Skin of body (tissue), 3 donors: ENCODE measurements at places on chromosomes 11 and 22.

DNA sequence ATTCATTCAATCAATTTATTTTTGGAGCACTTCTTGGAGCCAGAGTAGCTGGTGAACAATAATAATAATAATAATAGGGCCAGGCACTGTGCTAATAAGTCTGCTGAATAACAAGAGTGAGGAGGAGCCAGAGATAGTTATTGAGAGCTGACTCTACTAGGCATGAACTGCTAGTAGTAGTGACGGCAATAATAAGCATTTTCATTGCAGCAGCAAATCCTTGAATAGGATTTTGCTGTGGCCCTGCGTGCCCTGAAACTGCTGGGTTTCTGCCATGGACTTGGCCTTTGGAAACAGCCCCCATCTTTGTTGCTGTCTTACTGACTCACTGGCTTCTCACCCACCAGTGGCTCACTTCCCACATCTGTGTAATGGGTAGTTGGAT lies 545.9 kb downstream of the MIAT start:
- DNase-seq: no peak

GRCh38 chr11:64207256-64208085 lies 950 bp downstream of the FERMT3 start:
- DNase-seq: peak; percentile 64

DNA sequence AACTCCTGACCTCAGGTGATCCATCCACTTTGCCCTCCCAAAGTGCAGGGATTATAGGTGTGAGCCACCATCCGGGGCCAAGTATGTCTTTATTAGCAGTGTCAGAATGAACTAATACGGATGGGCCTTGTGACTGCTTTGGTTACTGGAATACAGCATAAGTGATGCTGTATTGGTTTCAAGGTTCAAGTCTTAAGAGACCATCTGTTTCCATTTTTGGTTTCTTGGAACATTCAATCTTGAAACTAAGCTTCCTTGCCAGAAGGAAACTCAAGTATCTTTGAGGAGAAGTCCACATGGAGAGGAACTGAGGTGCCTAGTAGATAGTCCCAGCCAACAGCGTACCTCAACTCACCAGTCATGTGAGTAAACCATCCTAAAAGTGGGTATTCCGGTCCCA lies 58.8 kb downstream of the APOL3 start:
- DNase-seq: no peak

DNA sequence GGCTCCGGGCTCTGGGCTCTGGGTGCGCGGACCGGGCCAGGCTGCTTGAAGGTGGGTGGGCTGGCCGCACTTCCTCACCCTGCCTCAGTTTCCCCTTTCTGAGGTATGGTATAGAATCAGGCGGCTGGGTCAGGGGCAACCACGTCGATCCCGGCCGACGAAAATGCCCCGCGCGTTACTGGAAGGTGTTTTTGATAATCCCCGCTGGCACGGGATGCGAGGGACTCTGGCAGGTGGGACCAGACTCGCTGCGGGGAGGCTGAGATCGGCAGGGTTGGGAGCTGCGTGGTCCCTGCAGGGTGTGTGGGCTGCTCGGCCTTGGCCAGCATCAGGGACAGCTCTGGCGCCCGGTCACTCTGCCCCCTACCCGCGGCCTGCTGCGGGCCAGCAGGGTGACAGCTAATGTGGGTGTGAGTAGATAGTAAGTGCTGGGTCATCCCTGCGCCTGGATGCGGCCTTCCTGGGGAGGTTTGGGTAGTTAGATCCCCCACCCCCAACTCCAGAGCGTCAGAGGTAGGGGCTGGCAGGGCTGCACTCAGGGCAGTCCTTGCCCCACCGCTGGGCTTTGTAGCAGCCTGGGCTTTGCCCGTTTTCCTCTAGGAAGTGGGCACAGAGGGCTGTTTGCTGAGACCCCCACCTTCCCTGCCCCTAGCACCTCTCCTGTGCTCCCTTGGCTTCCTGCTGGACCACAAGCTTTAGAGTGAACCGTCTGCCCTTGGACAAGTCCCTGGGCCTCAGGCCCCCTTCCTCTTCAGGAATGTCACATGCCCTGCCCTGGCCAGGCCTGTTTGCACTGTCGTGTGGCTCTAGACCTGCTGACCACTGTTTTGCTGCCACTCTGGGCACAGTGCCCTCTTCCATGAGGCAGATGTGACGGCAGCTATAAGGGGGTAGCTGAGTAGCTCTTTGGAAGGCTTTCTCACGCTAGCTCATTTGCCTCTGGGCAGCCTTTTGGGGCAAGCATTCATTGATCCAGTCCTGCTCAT lies 579 bp downstream of the TANGO2 start:
- DNase-seq: no peak

DNA sequence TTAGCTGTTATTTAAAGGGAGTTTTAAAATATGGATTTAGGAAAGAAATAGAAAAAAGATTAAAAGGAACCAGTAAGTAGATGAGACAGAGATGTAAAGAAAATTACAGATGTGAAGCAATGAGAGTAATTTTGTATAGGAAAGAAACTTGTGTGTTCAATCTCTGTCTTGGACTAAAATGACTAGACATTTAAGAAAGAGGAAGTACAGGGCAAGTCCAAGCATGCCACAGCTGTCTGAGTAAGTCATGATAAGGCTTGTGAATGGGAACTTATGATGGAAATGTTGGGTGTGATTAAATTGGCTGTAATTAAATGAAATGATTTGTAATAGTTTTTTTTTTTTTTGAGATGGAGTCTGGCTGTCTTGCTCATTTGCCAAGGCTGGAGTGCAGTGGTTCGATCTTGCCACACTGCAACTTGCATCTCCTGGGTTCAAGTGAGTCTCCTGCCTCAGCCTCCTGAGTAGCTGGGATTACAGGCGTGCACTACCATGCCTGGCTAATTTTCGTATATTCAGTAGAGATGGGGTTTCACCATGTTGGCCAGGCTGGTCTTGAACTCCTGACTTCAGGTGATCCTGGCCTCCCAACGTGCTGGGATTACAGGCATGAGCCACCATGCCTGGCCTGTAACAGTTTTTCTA lies 5.9 kb upstream of the ACY3 start:
- no peak for DNase-seq

- no peak for DNase-seq
These were observed 761 bp upstream of the TMEM25 start for GRCh38 chr11:118530180-118530682.

- DNase-seq: no peak
These were observed 4.2 kb downstream of the LMO1 start for GRCh38 chr11:8259306-8259959.

DNA sequence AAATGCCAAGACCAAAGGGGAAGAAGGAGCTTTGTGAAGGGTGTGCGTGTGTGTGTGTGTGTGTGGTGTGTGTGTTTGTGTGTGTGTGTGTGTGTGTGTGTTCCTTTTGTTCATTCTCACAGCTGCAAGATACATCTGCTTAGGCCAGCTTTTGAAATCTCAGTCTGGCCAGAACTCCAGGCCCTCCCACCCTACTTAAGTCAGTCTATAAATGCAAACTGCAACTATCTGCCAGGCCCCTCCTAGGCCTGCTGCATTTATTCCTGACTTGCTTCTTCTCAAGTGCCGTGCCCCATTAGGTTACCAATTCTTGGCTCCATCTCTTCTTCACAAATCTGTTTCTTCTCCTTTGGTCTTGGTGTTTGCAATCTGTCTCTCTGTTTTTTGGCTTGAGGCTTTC lies 21.6 kb upstream of the RIC3 start:
- no peak for DNase-seq

DNA sequence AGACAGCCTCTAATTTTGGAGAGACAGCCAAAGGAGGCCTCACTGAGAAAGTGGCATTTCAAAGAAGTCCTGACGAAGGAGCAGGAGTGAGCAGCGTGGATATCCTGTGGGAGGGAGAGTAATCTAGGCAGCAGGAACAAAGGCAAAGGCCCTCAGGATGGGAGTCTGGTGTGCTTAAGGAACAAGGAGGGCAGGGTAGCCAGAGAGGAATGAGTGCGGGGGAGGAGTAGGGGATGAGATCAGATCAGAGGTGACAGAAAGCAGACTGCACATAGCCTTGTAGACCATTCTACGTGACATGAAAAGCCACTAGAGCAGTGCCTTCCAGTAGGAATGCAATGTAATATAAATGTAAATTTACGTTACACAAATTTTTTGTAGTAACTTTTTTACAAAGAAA lies 5.6 kb downstream of the SLC36A4 start:
- no peak for DNase-seq

DNA sequence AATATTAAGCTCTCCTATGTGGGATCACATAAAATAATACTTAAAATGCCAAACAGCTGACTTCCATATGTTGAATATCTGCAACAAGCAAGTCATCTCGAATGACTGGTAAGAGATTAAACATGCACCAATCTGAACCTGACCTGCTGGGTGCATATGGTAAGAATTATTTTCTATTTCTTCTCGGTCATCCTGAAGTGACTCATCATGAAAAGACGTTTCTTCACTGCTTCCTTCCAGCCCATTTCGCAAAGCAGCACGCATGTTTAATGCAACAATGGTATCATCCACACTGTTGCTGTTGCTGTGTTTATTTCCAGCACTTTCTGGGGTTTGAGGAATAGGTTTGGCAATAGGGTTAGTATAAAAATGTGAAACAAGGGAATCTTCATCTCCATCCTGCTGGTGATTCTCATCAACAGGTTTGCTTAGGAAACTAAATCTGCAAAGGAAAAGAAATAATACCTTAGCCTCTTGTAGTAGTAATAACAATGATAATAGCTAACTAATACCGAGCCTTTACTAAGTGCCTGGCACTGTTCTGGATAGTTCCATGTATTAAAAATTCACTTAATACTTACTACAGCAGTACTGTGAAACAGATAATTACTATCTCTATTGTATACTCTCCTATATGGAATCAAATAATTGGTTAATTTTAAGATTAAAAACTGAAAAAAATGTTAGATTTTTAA lies 52.0 kb upstream of the CHRNA10 start:
- DNase-seq: peak; percentile 22

GRCh38 chr22:49738006-49738405 lies 89.7 kb downstream of the BRD1 start:
- DNase-seq: no peak

- DNase-seq: no peak
These were observed 615 bp upstream of the NFAM1 start for GRCh38 chr22:42432818-42433217.

DNA sequence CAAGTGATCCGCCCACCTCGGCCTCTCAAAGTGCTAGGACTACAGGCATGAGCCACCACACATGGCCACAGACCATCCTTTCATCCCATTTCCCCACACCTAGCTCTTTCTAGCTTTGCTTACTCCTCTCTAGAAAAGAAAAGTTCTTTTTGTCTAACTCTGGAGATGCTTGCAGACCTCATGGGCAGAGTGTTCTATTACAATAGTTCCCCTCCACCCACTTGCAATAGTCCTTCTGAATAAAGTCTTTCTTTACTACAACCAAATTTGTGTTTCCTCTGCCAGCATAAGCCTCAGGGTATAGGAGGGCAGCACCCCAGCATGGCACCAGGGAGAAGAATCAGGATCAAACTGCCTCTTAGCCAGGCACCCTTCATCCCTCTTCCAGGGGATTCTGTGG lies 18.8 kb upstream of the RTL6 start:
- DNase-seq: no peak

DNA sequence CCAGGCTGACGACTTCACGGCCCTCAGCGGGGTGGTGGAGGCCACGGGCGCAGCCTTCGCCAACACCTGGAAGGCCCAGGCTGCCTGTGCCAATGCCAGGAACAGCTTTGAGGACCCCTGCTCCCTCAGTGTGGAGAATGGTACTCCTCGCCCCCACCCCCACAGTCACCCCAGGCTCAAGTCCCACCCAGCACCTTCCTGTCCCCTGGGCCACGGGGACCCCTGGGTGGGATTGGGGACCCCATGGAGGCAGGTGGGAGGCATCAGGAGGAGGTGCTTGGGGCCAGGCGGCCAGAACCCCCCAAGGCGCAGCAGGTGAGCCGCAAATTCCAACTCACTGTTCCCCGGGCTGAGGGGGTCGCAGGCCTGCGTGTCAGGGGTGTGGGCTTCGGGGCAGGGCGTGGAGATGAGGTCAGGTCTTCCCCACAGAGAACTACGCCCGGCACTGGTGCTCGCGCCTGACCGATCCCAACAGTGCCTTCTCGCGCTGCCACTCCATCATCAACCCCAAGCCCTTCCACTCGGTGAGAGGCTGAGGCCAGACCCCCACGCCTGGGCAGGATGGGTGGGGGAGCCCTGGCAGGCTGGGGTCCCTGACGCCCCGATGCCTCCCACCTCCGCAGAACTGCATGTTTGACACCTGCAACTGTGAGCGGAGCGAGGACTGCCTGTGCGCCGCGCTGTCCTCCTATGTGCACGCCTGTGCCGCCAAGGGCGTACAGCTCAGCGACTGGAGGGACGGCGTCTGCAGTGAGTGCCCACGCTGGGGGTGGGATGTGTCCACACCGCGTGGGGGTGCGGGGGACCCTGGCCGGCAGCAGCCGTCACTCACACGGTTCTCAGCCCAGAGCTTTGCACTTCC lies 9.4 kb downstream of the MUC5B start:
- no peak for DNase-seq

DNA sequence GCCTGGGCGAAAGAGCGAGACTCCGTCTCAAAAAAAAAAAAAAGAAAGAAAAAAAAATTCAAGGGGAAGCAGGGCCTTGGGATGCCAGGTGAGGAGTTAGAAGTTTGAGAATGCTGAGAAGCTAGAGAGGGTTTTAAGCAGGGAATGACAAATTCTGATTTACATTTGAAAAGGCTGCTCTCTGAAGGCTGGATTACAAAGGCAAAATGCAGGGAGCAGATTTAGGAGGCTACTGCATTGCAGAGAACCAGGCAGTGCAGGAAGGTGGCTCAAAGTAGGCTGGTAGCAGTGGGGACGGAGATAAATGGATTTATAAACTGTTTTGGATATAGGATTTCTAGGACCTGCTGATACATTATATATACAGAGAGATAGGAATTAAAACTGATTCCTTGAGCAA lies 66.6 kb downstream of the KCNC1 start:
- no peak for DNase-seq

DNA sequence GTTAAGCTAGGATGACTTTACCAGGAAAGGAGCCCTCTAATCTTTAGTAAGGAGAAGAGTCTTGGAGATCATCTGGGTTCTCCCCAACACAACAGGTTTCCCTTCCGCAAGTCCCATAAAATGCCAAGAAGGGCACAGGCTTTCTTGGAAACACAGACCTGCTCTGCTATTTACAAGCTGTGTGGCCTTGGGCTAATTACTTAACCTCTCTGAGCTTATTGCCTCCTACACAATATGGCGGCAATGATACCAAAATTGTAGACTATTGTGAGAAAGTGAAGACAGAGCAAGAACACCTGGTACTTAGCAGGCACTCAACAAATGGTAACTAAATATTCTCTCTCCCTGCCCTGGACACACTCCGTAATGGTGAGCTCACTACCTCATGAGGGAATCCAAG lies 49.1 kb downstream of the DSCAML1 start:
- no peak for DNase-seq
